ELF-1 (cell line): ENCODE measurements at places on chromosomes 16 and 17.

- no peak for DNase-seq
Observed at GRCh38 chr17:8953156-8953885, 12.2 kb downstream of the PIK3R5 start.

DNA sequence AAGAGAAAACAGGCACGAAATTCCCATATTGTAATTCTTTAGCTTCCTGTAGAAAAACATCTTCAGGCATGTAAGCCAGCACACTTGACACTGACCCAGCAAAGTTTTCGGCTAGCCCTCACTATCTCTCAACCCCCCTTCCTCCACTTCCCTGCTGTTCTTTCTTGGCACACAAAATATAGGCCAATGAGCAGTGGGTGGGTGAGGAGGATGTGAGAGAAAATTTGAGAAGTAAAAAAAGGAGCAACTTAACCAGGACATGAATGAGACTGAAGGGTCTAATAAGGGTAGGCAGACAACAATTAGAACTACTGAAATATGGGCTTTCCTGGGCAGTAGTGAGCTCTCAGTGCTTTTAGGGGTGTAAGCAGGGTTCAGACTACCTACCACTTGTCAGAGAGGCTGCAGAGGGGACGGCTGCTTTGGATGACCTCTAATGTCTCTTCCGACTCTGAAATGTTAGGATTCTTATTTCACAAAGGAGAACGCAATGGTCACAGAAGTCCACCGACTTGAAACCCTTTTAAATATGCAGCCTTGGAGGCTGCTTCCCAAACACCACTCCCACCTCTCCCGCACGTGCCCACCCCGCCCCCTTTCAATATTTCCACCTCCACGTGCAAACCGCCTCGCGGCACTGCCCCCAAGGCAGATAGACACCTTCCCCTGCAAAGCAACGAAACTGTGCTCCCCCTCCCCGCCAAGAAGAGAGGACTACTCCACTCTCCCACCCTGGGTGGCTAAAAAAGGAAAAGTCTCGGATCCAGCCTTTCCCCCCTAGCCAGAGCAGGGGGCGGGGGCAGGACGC lies 889 bp downstream of the MBTD1 start:
- DNase-seq = peak; percentile 40

DNA sequence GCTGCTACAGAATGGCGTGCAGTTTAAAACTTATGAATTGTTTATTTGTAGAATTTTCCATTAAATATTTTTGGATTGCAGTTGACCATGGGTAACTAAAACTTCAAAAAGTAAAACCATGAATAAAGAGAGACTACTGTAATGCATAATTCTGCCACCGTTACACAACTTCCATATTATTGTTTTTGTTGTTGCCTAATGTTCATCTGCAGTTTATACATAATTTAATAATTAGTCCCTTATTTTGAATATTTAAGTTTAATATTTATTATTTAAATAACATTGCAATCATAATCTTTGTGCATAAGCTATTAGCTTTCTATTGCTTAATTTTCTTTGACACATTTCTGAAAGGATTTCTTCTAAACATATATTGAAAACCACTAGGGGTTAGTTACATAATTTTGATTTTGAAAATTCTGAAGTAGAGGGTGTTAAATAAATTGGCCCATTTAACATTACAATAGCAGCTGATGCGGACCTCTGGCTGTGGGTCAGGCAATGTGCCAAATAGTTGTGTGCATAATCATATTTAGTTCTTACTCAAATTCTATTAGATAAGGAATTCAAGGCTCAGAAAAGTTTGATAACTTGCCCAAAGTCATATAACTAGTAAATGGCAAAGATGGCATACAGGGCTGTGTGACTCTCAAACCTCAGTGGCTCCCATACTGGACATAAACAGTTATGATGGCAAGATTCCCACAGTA lies 31.1 kb downstream of the PPM1E start:
- no peak for DNase-seq

DNA sequence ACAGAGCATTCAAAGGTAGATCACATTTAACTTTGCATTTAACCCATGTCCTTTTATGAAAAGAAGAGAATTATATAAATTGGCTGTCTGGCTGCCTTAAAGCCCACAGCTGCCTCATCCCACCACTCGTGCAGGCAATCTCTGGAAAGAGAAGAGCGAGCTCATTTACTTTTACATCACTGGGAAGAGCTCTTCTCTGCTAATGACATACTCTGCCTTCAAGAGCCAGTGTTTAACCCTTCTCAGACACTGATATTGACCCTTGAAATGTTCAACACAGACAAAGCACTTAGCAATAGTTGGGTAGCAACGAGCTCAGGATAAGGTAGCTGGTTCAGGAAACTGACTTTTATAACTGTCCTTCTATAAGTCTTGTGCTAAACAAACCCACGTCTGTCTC lies 6.8 kb downstream of the KRT38 start:
- no peak for DNase-seq

DNA sequence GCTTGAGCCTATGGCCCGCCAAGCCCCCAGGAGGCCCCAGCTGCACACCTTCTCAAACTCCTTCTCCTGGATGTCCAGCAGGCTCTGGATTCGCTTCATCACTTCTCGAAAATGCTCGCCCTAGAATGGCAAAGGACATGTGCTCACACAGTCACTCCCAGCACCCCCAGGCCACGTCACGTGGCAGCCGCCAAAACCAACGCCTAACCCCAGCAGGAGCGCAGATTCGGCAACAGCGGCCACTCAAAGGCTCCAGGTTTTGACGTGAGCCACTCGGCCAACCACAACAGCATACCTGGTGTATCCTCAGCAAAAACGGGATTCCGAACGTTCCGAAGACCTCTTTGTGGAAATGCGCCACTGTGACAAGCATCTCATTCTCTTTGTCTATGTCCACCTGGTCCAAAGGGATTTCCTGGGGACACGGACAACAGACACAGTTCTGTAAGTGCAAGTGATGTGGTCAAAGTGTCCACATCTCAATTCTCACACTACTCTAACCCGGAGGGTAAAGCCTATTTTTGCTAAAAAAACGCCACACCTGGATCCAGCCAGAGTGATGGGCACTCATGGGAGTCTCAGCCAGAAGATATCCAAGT lies 12.7 kb downstream of the LITAFD start:
- DNase-seq = no peak

DNA sequence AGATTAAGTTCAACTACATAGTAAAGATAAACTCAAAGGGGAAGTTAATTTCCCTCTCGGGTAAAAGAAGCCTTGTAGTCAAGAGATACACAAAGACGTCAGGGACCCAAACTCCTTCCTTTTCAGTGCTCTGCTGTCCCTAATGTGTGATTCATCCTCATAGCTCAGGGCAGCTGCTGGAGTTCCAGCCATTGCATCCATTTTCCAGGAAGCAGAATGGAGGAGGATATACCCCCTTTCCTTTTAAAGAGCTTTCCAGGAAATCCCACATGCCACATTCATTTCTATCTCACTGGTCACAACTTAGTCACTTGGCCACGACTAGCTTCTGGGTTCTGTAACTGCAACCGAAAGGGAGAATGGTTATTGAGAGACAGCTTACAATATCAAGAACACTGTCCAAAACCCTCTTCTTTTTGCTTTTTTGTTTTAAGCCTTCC lies 95.3 kb downstream of the SOCS1 start:
- DNase-seq = no peak

GRCh38 chr16:51409001-51409675 lies 258.1 kb upstream of the SALL1 start:
- DNase-seq = no peak

- no peak for DNase-seq
Observed at GRCh38 chr17:15648386-15648785, 28.9 kb upstream of the FBXW10B start.
